ENCODE measurements at places on chromosomes 4 and X.

DNA sequence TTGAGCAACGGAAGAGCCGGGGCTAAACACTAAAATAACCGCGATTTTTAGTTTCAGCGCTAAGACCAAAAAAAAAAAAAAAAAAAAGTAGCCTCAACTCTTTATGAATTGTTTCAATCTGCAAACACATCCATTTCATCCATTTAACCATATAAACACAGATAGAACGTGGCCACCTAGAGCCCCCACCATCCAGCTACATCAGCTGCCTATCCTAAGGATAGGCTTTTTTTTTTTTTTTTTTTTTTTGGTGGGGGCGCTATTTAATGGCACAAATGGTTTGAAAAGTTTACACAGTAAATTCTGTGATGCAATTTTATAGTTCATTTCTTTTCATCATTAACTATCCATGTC, 492 bp upstream of the HDAC8 start:
- peaks cover 25% of the 10 kb centered on the region for H3K36me3 ChIP-seq
- H3K27me3 ChIP-seq, result no peaks in the 10 kb centered on the region
- no peaks in the 10 kb centered on the region for H3K4me1 ChIP-seq
- H3K27ac ChIP-seq, result no peak overlapping the region
- DNase-seq, result no peak
- H3K4me3 ChIP-seq, result peak overlapping the region; percentile 91

GRCh38 chr4:39889226-39889625, 88.5 kb downstream of the PDS5A start:
- H3K27ac ChIP-seq, result peak overlapping the region; percentile 57
- peaks cover 66% of the 10 kb centered on the region for H3K36me3 ChIP-seq
- H3K27me3 ChIP-seq, result no peaks in the 10 kb centered on the region

- H3K27me3 ChIP-seq, result no peaks in the 10 kb centered on the region
- peak; percentile 64 for DNase-seq
- H3K4me3 ChIP-seq, result no peak overlapping the region
Measured at GRCh38 chrX:150486011-150486410, 82.4 kb upstream of the MTM1 start.

DNA sequence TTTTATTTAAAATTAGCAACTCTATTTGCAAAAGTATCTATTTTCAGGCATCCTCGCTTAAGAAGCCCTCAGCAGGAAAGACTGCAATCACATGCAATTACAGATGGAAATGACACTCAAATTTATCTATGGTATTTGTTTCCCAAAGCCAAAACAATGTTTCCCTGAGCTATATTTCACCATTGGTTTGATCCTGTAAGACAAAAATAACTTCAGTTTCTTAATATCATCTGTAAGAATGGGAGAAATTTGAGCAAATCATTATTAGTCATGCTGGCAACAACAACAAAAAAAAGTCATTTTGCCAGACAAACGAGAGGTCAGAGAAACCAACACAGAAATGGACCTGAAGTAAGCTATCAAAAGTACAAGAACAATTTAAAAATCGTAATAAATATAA, 204.1 kb downstream of the NR3C2 start:
- no peaks in the 10 kb centered on the region for H3K4me1 ChIP-seq
- no peak overlapping the region for H3K27ac ChIP-seq
- no peak overlapping the region for H3K4me3 ChIP-seq
- no peaks in the 10 kb centered on the region for H3K27me3 ChIP-seq

GRCh38 chr4:92249541-92249940, 54.2 kb upstream of the GRID2 start:
- H3K27me3 ChIP-seq, result no peaks in the 10 kb centered on the region
- peaks cover 29% of the 10 kb centered on the region for H3K36me3 ChIP-seq
- no peak overlapping the region for H3K27ac ChIP-seq

DNA sequence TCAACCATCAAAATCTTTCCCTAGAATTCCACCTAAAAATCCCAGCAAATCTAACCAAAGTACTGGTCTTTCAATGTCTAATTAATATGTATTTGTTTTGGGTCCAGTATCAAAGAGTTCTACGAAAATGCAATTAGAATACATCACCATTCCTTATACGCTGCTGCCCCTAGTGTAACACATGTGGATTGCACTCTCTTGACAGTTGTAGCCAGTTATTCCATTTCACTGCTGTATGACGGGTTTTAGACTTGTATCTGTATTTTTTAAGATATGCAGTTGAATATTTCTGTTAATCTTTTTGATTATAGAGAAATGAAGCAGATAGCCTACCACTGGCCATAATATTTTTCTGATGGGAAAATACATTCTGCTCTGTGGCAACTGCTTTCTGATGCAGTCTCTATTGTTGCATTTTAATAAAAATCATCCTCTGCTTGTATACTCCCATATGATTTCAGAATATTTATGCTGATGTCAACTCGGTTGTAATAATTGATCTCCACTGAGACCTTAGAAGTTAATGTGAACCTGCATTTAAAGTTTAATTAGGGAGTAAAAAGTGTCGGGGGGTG, 17.1 kb upstream of the PAGE2B start:
- no peak overlapping the region for H3K27ac ChIP-seq
- H3K4me1 ChIP-seq, result no peaks in the 10 kb centered on the region
- no peak for DNase-seq
- H3K4me3 ChIP-seq, result no peak overlapping the region
- H3K36me3 ChIP-seq, result no peaks in the 10 kb centered on the region

GRCh38 chr4:74950200-74950599, 17.3 kb downstream of the PARM1 start:
- no peak overlapping the region for H3K4me3 ChIP-seq
- H3K27me3 ChIP-seq, result no peaks in the 10 kb centered on the region
- H3K36me3 ChIP-seq, result no peaks in the 10 kb centered on the region
- no peak overlapping the region for H3K27ac ChIP-seq
- DNase-seq, result no peak
- no peaks in the 10 kb centered on the region for H3K4me1 ChIP-seq

DNA sequence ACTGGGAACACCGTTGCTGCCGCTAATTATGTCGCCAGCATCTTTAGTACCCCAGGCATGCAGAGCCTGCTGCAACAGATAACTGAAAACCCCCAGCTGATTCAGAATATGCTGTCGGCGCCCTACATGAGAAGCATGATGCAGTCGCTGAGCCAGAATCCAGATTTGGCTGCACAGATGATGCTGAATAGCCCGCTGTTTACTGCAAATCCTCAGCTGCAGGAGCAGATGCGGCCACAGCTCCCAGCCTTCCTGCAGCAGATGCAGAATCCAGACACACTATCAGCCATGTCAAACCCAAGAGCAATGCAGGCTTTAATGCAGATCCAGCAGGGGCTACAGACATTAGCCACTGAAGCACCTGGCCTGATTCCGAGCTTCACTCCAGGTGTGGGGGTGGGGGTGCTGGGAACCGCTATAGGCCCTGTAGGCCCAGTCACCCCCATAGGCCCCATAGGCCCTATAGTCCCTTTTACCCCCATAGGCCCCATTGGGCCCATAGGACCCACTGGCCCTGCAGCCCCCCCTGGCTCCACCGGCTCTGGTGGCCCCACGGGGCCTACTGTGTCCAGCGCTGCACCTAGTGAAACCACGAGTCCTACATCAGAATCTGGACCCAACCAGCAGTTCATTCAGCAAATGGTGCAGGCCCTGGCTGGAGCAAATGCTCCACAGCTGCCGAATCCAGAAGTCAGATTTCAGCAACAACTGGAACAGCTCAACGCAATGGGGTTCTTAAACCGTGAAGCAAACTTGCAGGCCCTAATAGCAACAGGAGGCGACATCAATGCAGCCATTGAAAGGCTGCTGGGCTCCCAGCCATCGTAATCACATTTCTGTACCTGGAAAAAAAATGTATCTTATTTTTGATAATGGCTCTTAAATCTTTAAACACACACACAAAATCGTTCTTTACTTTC, 1.8 kb downstream of the UBQLN2 start:
- no peaks in the 10 kb centered on the region for H3K27me3 ChIP-seq
- no peaks in the 10 kb centered on the region for H3K4me1 ChIP-seq
- H3K27ac ChIP-seq, result no peak overlapping the region
- DNase-seq, result no peak

- H3K27me3 ChIP-seq, result no peaks in the 10 kb centered on the region
- H3K4me1 ChIP-seq, result no peaks in the 10 kb centered on the region
- DNase-seq, result no peak
Measured at GRCh38 chrX:118251271-118251670, 94.6 kb upstream of the WDR44 start.

DNA sequence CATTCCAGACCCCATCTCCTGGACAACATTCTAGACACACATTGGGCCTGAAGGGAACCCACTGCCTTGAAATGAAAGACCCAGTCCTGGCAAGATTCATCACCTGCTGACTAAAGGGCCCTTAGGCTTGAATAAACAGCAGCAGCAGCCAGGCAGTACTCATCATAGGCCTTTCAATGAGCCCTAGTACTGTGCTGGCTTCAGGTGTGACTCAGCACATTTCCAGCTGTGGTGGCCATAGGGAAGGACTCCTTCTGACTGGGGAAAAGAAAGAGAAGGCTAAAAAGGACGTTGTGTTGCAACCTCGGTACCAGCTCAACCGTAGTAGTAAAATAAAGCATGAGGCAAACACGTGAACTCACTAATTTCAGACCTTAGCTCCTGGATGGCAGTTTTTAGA, 344.0 kb downstream of the ACTRT1 start:
- no peak overlapping the region for H3K27ac ChIP-seq
- no peak overlapping the region for H3K4me3 ChIP-seq
- peaks cover 3% of the 10 kb centered on the region for H3K36me3 ChIP-seq
- H3K4me1 ChIP-seq, result no peaks in the 10 kb centered on the region
- H3K27me3 ChIP-seq, result no peaks in the 10 kb centered on the region

GRCh38 chr4:2364654-2365053, 53.8 kb downstream of the ZFYVE28 start:
- no peaks in the 10 kb centered on the region for H3K27me3 ChIP-seq
- H3K4me1 ChIP-seq, result no peaks in the 10 kb centered on the region
- no peaks in the 10 kb centered on the region for H3K36me3 ChIP-seq

- H3K4me3 ChIP-seq, result no peak overlapping the region
- H3K27me3 ChIP-seq, result no peaks in the 10 kb centered on the region
- DNase-seq, result no peak
- H3K36me3 ChIP-seq, result peaks cover 6% of the 10 kb centered on the region
- no peak overlapping the region for H3K27ac ChIP-seq
Measured at GRCh38 chr4:139814323-139815015, 148.8 kb downstream of the MGST2 start.

- H3K36me3 ChIP-seq, result 0 out of 2 replicates have a peak, but pooled peaks cover 2% of the 10 kb centered on the region
- H3K4me3 ChIP-seq, result no peak overlapping the region
- no peak overlapping the region for H3K27ac ChIP-seq
- no peaks in the 10 kb centered on the region for H3K27me3 ChIP-seq
- no peak for DNase-seq
Measured at GRCh38 chr4:53234669-53235068, 131.2 kb downstream of the SCFD2 start.

GRCh38 chrX:150414228-150414627, 51.1 kb downstream of the MAMLD1 start:
- H3K4me3 ChIP-seq, result no peak overlapping the region
- H3K27ac ChIP-seq, result no peak overlapping the region
- no peaks in the 10 kb centered on the region for H3K27me3 ChIP-seq
- H3K36me3 ChIP-seq, result no peaks in the 10 kb centered on the region
- no peaks in the 10 kb centered on the region for H3K4me1 ChIP-seq

GRCh38 chr4:7932287-7932686, 7.4 kb downstream of the AFAP1 start:
- H3K36me3 ChIP-seq, result no peaks in the 10 kb centered on the region
- H3K4me3 ChIP-seq, result no peak overlapping the region
- no peak for DNase-seq
- no peaks in the 10 kb centered on the region for H3K27me3 ChIP-seq

- no peak overlapping the region for H3K4me3 ChIP-seq
- no peaks in the 10 kb centered on the region for H3K27me3 ChIP-seq
- no peak overlapping the region for H3K27ac ChIP-seq
Measured at GRCh38 chrX:18677161-18677869, 5.4 kb upstream of the RS1 start.

DNA sequence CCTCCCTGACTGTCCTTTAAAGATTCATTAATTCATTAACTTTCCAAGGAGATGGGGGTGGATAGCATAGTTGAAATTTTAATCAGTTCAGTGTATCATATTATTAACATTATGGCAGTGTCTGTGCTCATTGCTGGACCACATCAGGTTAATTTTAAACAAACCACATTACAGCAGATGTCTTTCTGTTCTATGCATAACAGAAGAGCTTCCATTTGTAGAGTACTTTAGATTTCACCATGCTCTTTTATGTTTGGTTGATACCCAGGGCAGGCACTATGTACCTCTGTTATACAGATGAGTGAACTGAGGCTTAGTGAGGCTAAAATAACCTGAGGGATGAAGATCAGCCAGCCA, 41.1 kb downstream of the AFF2 start:
- no peaks in the 10 kb centered on the region for H3K27me3 ChIP-seq
- DNase-seq, result no peak
- no peak overlapping the region for H3K4me3 ChIP-seq
- H3K27ac ChIP-seq, result no peak overlapping the region

DNA sequence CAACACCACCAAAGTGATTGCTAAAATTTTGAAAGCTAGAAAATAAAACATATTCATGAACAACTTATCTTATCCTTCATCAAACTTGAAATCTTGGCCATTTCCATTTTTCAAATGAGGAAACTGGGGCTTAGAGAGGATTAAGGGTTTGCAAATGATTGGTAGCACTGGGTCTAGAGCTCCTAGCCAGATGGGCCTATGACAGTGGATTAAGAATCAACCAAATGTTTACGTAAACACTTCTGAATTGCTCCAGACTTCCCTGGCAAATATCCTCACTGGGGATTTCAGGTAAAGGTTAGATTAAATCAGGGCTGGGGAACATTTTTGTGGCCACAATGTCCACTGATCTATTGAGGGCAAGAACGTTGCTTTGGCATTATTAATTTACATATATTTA, 241.2 kb downstream of the ANK2 start:
- no peak overlapping the region for H3K27ac ChIP-seq
- H3K36me3 ChIP-seq, result peaks cover 9% of the 10 kb centered on the region
- H3K4me3 ChIP-seq, result no peak overlapping the region

DNA sequence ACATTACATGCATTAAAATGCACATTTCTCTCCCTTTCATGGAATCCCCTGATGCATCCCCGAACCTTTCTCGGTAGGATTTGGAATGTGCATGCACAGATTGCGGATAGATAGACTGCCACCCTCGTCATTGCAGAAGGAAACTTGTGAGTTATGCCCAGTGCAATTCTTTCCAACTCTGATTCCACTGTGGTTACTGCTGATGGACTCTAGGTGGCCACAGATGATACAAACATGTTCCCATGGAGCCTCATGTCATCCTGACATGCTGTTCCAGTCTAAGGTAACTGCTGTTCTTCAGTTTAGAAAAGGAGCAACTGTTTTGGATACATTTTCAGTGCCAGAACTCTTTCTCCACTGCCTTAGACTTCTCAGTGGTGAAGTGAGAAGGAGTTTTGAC, 9.1 kb upstream of the VCX3B start:
- H3K27ac ChIP-seq, result no peak overlapping the region
- H3K27me3 ChIP-seq, result no peaks in the 10 kb centered on the region
- no peak overlapping the region for H3K4me3 ChIP-seq
- DNase-seq, result no peak

GRCh38 chrX:56994375-56995270, 718 bp downstream of the SPIN3 start:
- no peaks in the 10 kb centered on the region for H3K4me1 ChIP-seq
- H3K4me3 ChIP-seq, result peak overlapping the region; percentile 89
- DNase-seq, result no peak
- no peaks in the 10 kb centered on the region for H3K27me3 ChIP-seq

- H3K4me1 ChIP-seq, result no peaks in the 10 kb centered on the region
- no peak overlapping the region for H3K27ac ChIP-seq
- DNase-seq, result no peak
- H3K4me3 ChIP-seq, result no peak overlapping the region
- no peaks in the 10 kb centered on the region for H3K36me3 ChIP-seq
Measured at GRCh38 chr4:152062936-152063620, 302.3 kb upstream of the GATB start.

- peaks cover 15% of the 10 kb centered on the region for H3K4me1 ChIP-seq
- peak; percentile 94 for DNase-seq
- H3K4me3 ChIP-seq, result no peak overlapping the region
- no peak overlapping the region for H3K27ac ChIP-seq
- H3K36me3 ChIP-seq, result peaks cover 8% of the 10 kb centered on the region
- H3K27me3 ChIP-seq, result no peaks in the 10 kb centered on the region
Measured at GRCh38 chrX:74325130-74326059, 21.4 kb downstream of the ZCCHC13 start.
